ENCODE measurements at places on chromosomes 5 and 9. TPM values are rescaled to one million over a fixed set of nuclear protein-coding genes. Genes with fewer than 3 reads are reported as not detected.

DNA sequence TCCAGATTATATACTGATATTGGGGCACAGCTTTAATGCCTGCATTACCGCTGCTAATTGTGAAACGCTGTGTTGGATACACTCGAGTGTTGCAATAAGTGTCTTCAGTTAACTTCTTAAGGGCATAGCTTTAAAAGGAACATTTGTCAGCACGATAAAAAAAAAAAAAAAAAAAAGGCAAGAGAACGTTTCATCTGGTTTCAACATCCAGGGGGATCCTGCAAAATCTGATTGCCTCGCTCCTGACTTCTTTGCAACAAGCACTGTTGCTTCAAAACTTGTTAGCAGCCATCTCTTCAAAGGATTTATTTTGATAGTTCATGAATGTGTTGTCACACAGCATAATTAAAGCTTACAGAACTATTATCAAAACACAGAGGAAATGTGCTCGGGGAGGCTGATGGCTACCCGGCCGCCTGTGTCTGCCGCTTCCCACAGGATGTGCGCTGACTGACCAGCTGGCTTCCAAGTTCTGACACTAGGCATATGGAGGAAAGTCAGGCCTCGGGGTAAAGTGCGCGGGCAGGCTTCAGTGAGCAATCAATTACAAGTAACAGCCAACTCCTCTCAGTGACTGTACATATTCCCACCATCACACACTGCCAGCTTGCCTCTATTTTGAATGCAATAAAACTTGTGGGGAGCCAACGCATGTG lies 77.7 kb downstream of the EBF1 start:
- peak; percentile 47 for DNase-seq

CDK5RAP2 gene
- total RNA-seq, result 34.0 TPM

- DNase-seq, result no peak
These were observed 94.1 kb downstream of the APBA1 start for GRCh38 chr9:69578026-69578425.

MYMK gene
- total RNA-seq, result not detected

- no peak for DNase-seq
These were observed 115.2 kb upstream of the LHFPL2 start for GRCh38 chr5:78763659-78764189.

- DNase-seq, result no peak
These were observed 60.1 kb upstream of the FCHO2 start for GRCh38 chr5:72895758-72896157.

ACTBL2 gene
- 8.7 TPM for total RNA-seq

DNA sequence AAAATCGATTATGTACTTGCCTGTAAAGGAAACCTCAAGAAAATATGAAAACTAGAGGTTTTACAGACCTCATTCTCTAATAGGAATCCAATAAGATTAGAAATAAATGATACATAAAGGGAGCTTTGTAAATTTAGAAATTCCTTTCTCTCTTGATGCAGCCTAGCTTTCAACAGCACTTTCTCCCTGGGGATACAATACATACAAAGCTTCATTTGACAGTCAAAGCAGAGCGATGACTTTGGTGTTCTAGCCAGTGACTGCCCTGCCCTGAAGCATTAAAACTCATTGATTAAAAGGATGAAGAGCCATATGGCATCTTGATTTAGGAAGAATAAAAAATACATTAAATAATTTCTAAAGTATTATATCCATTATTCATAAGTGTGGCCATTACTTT lies 46.3 kb upstream of the GLIS3 start:
- no peak for DNase-seq

GFI1B gene
- not detected for total RNA-seq

PTGR1 gene
- 166 TPM for total RNA-seq

- DNase-seq, result no peak
These were observed 9.9 kb downstream of the ZNF189 start for GRCh38 chr9:101408374-101409078.

GMCL2 gene
- total RNA-seq, result not detected

- no peak for DNase-seq
These were observed 152.2 kb downstream of the CAVIN4 start for GRCh38 chr9:100730086-100730485.

- no peak for DNase-seq
These were observed 81.4 kb downstream of the GAS1 start for GRCh38 chr9:86865952-86866351.

- no peak for DNase-seq
These were observed 76.6 kb upstream of the WWC1 start for GRCh38 chr5:168214886-168215285.

DNA sequence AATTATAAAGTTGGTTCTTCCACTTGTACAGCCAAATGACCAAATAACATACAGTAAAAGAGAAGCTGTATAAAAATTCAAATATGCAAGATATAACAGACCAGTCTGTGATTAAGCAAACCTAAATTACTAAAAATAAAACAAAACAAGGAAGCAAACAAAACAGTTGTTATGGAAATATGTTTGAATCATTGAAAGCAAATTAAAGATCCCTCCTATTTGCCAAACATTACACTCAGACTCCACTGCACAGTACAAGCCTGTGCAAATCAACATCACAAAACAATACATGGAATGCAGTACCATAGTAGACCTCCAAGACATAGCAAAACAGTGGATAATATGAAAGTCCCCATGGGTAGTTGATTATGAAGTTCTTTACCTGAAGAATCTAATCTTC lies 288.1 kb upstream of the PTGER4 start:
- DNase-seq, result no peak

GRCh38 chr5:151097061-151097460 lies 16.2 kb upstream of the TNIP1 start:
- no peak for DNase-seq

LMX1B gene
- 1.5 TPM for total RNA-seq

- no peak for DNase-seq
These were observed 42.7 kb downstream of the SV2C start for GRCh38 chr5:76125888-76126287.

GRCh38 chr5:143436871-143437270 lies 33.4 kb upstream of the NR3C1 start:
- DNase-seq, result no peak
